ENCODE measurements at places on chromosomes 1 and 21. TPM values are rescaled to one million over a fixed set of nuclear protein-coding genes. Genes with fewer than 3 reads are reported as not detected.

CYP4B1 gene
- total RNA-seq = 67.1 TPM

KRTAP11-1 gene
- total RNA-seq = not detected

TAS1R3 gene
- 0.44 TPM for total RNA-seq

AKR7A3 gene
- 0.61 TPM for total RNA-seq

THEMIS2 gene
- total RNA-seq = 2.3 TPM

ETNK2 gene
- 3.1 TPM for total RNA-seq

DNA sequence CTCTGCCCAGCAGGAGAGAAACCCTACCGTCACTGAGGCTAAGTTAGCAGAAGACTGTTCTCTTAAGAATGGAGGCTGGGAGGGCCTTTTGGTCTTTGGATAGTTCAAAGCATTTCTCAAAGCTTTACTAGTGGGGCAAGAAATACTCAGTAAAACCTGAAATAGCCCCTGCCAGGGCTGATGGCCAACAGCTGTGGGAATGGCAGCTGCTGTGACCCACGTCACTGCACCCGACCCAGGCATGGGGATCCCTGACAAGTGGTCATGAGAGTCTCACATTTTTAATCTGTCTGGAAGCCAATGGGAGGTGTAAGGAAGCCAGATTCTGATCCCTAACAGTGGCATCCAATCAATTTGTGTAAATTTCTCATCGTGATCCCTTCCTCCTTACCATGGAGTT, 44.5 kb upstream of the ENAH start:
- peak; percentile 14 for DNase-seq

DNA sequence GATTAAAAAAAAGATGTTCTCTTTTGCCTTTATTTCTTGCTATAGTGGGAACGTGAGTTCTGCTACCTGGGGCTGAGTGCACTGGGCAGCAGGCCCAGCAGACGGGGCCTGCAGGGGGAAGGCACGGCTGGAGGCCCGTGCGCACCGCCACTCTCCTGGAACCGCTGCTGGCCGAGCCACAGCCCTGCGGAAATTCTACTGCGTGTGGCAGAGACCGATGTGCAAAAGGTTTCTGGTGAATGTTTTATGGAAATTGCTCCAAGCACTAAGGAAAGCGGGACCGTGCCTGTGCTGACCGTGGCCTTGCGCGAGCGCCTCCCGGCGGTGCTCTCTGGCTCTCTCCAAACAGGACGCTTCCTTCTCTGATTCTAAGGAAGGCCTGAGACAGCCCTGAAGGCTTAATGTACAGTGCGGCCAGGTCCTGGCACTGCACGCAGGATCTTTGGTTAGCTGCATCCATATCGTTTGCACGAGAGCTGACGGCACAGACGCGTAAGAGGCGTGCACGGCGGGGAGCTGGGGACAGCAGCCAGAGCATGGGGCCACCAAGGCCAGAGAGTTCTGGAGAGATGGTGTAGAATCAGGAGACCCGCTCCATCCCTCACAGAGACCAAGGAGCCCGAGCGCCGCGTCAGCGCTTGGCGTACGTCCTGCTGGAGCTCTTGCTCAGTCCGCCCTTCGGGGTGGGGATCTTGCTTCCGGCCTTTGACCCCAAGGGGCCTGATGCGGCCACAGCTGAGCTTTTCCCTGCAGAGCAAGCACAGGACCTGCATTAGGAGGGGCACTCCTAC, 18.7 kb upstream of the LRRC47 start:
- no peak for DNase-seq

DNA sequence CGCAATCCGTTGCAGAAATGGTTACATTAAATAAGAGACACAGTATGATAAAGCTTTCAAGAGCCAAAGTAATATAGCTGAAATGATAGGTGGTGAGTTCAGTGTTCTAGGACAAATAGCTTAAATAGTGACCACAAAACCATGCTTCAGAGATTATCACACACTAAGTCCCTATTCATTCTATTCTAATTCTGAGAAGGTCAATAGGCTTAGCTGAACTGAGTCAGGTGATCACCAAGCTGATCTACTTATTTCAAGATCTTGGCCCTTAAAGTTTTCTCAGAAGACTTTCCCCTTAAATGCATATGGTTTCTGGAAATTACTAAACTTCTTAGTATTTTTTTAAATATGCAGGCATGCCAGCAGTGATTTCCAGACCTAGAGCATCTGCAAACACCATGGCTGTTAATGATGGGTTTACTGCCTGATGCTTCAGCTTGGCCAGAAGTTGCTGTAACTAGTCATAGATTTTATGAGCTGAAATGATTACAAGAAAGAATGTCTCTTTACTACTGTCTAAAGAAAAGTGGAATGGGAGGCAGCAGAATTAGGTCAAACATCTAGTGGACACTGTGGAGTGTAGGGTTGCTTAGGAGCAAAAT, 242.9 kb downstream of the ST6GALNAC3 start:
- DNase-seq = no peak

GRCh38 chr1:119882132-119883049, 13.9 kb downstream of the ADAM30 start:
- no peak for DNase-seq

- DNase-seq = no peak
These were observed 139.8 kb downstream of the KAZN start for GRCh38 chr1:14738235-14738634.

DNA sequence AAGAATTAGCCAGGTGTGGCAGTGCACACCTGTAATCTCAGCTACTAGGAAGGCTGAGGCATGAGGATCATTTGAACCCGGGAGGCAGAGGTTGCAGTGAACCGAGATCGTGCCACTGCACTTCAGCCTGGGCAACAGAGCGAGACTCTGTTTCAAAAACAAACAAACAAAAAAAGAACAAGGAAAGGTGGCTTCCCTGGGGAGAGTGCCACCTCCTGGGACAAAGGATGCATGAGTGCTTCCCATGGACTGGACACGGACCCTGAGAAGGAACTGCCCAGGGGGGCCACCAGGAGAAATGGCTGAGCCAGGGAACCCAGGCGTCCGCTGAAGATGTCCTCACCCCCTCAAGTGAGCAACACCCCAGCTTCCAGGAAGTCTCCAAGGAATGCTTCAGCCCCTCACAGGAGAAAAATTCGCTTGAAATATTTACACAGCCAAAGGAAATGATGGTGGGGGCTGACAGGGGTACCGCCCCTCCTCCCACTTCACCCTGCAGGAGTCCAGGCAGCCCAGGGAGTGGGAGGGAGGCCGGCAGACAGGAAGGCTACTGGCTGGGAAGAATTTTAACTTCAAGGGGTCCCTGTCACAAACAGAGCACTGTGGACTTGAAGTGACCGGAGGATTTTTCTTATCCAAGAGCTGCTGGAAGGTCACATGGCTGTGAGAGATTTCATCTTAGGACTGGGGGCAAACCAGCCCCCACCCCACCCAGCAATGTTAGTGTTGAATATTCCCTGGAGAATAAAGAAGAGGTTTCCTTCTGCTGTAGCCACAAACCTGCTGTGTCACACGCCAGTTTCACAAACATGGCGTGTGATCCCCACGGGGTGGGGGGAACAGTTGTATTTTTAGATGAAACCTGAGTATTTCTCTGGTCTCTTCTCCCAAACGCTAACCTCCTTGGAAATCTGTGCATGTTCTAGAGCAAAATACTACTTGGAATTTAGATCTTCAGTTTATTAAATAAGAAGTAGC, 90.8 kb upstream of the SLC25A33 start:
- DNase-seq = peak; percentile 62

DNA sequence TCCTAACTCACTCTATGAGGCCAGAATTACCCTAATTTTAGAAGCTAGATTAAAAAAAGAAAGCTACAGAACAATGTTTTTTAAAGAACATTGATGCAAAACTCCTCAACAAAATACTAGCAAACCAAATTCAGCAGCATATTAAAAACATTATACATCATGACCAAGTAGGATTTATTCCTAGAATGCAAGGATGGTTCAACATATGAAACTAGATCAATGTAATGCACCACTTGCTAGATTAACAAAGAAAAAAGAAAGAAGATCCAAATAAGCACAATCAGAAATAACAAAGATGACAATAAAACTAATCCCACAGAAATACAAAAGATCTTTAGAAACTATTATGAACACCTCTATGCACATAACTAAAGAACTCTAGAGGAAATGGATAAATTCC, 13.3 kb upstream of the PPT1 start:
- no peak for DNase-seq

DNA sequence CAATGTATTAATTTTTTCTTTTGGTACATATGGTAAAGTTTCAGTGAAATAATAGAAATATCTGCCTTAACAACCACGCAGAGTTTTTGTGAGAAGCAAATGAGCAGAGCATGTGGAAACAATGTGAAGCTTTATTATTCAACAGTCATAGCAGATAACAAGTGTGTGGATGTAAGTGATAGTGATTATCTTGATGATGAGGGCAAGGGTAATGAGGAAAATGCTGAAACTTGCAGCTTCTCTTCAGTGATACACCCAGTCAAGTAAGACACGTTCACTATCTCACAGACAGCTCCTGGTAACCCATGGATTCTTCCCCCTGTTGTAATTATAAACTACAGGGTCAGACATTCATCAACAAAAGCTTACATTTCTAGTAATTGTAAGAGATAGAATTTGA, 14.6 kb upstream of the OR2L5 start:
- DNase-seq = no peak

GRCh38 chr21:34761758-34762330, 93.0 kb downstream of the CLIC6 start:
- no peak for DNase-seq

GRCh38 chr1:234662148-234662547, 52.2 kb upstream of the IRF2BP2 start:
- no peak for DNase-seq

DNA sequence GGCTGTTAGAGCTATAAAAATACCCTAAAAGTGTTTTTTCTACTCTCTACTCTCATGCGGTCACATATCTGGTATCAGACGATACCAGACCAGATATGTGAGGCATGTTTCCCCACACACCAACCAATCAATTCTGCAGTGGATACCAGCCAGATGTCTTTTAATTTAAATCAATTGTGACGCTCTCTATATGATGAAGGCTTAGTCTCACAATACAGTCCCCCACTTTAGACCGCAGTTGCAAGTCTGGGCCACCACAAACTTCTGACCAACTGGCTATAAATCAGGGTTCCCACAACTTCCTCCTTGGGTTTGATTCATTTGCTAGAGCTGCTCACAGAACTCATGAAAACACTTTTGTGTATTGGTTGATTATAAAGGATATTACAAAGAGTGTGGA, 586.1 kb upstream of the ZP4 start:
- DNase-seq = no peak

DNA sequence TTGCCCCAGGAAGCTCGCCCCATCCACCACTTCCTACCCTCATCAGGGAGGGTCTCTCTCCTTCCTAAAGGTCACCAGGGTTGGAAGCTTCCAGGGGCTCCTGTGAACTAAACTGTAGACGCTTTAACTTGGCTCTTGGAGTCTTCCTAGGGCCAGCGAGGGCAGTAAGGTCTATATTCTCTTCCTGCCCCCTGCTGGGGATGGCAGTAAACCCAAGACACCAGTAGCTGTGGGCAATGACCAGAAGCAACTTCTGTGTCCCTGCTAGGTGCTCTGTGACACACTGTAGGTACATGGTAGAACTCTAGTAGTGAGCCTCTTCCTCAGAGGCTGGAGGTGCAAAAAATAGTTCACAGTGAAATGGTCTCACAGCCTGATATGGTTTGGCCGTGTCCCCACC, 30.0 kb downstream of the KCND3 start:
- no peak for DNase-seq

GRCh38 chr1:37495875-37496274, 18.7 kb downstream of the MEAF6 start:
- DNase-seq = no peak

- DNase-seq = no peak
These were observed 91.0 kb upstream of the CD55 start for GRCh38 chr1:207230441-207230840.

DNA sequence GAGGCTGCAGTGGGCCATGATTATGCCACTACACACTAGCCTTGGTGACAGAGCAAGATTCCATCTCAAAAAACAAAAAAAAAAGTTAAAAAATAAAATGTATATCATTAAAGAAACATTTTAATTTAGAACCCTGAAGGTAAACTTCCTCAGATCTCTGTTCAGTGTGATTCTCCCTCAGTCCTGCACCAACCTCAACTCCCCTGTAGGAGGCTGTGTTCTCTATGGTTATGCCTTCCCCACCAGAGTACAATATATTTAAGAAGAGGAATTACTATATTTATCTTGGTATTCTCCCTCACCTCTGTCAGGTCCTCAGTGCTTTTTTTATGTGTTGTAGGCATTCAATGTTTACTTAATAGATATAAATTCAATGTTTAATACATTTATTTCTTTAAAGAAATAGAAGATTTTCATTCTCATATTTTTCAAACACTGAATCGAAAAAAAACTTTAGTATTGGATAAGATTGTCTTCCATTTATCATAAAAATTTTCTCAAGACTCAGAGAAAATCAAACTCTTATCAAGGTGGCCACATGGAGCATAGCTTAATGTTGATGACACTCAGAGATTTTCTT, 4.8 kb upstream of the LRRC8B start:
- DNase-seq = no peak

DNA sequence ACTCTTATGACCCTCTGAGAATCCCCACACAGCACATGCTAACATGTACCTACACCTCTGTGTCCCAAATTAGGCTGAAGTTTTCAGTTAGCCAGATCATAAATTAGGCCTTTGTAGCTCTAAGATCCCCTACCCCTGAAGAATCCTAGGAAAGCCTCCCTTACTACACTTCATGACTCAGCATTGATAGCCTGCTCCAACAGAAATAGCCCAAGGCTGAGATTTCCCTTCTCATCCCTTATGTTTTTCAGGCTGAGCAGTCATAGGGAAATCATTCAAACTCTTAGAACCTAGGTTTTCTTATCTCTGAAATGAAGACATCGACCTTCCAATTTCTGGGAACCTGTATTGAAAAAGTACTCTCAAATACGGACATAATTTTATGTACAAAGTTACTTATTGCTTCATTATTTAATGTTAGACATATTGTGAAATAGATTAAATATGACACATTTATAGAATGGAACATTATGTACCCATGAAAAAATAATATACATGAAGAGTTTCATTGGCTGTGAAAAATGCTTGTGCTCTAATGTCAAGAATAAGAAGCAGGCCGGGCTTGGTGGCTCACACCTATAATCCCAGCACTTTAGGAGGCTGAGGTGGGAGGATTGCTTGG, 122.4 kb upstream of the UBE2U start:
- DNase-seq = no peak

DNA sequence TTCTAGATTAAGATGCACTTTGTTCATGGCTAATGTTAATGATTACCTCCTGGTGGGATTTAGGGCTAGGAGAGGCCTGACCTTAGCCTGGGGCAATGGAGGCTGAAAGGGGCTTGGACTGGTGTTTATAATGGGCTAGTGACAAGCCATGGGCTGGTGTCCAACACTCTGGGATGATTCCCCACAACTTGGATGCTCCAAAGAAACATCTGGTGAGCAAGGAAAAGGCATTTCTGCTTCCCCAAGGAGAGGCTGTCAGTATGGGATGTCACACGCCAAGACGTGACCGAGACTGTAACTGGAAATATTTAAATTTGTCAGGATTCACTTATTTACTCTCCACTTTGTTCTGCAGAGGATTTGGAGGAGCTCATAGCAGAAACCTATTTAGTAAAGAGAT, 45.2 kb downstream of the PTPRU start:
- DNase-seq = no peak

- no peak for DNase-seq
These were observed 259.3 kb upstream of the CACYBP start for GRCh38 chr1:174740249-174740968.

GRCh38 chr1:61536174-61537108, 188.5 kb downstream of the TM2D1 start:
- DNase-seq = no peak

- no peak for DNase-seq
These were observed 106.4 kb downstream of the TGFBR3 start for GRCh38 chr1:91779548-91780021.

- DNase-seq = no peak
These were observed 38.7 kb upstream of the BATF3 start for GRCh38 chr1:212738330-212738729.

- peak; percentile 16 for DNase-seq
These were observed 132.9 kb upstream of the WNT4 start for GRCh38 chr1:22275626-22276395.
